ENCODE measurements at places on chromosomes 3 and 15.

- DNase-seq: no peak
These were observed 153.2 kb downstream of the WNT5A start for GRCh38 chr3:55333923-55334322.

- peak; percentile 39 for DNase-seq
These were observed 187.3 kb downstream of the KCNAB1 start for GRCh38 chr3:156307704-156308103.

GRCh38 chr15:81083201-81083600 lies 50.9 kb upstream of the CFAP161 start:
- DNase-seq: no peak

DNA sequence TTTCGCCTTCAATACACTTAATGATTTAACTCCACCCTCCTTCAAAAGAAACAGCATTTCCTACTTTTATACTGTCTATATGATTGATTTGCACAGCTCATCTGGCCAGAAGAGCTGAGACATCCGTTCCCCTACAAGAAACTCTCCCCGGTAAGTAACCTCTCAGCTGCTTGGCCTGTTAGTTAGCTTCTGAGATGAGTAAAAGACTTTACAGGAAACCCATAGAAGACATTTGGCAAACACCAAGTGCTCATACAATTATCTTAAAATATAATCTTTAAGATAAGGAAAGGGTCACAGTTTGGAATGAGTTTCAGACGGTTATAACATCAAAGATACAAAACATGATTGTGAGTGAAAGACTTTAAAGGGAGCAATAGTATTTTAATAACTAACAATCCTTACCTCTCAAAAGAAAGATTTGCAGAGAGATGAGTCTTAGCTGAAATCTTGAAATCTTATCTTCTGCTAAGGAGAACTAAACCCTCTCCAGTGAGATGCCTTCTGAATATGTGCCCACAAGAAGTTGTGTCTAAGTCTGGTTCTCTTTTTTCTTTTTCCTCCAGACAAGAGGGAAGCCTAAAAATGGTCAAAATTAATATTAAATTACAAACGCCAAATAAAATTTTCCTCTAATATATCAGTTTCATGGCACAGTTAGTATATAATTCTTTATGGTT lies at the start of gene CCR5:
TSS of gene CCR5 (plus strand) at position 108 of the 680 bp plus-strand sequence. CDS start 1,957 bp downstream, outside the sequence.
- no peak for DNase-seq

- peak; percentile 74 for DNase-seq
These were observed at the start of gene MITF for GRCh38 chr3:69739204-69740102. MITF (plus strand) TSS chr3:69739464; CDS start chr3:69739598, 134 bp downstream.

DNA sequence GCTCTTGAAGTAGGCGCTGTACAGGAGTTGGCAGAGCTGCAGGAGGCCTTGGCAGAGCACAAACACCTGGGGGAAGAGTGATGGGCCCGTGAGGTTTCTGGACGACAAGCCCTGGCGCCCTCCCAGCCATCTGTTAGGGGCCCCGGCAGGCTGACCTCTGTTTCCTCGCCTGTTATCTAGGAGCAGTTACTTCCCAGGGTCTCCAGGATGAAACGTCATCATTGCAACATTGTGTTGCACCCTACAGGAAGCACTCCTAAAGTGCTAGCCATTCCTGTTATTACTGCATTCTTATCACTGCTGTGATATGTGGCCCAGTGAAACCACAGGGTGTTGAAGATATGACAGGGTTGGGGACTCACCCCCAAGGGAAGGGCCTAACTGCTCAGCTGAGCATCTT lies 50.2 kb downstream of the SLCO2A1 start:
- no peak for DNase-seq

GRCh38 chr15:84889991-84890669 lies 5.7 kb downstream of the SLC28A1 start:
- no peak for DNase-seq

DNA sequence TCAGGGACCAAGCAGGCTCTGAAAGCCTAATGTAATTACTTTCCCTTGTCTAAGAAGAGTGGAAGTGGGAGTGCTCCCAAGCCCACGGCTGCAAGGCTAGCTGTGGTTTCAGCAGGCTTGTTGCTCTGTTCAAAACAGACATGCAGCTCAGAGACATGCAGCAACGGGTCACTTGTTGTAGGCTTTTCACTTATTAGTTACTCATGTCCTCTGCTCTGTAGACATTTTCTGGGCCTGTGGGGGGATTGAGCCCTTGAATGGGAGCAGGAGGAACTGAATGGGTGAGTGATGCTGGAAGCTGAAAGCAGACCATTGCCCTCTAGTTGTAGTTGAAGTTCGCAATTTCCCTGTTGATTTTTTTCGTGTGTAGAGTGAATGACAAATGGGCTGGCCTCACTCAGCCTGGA lies 261.9 kb upstream of the NR2E3 start:
- no peak for DNase-seq

- DNase-seq: no peak
These were observed 125.2 kb upstream of the CCNL1 start for GRCh38 chr3:157285141-157285540.

- no peak for DNase-seq
These were observed 276.4 kb upstream of the TLE3 start for GRCh38 chr15:70374096-70374495.

DNA sequence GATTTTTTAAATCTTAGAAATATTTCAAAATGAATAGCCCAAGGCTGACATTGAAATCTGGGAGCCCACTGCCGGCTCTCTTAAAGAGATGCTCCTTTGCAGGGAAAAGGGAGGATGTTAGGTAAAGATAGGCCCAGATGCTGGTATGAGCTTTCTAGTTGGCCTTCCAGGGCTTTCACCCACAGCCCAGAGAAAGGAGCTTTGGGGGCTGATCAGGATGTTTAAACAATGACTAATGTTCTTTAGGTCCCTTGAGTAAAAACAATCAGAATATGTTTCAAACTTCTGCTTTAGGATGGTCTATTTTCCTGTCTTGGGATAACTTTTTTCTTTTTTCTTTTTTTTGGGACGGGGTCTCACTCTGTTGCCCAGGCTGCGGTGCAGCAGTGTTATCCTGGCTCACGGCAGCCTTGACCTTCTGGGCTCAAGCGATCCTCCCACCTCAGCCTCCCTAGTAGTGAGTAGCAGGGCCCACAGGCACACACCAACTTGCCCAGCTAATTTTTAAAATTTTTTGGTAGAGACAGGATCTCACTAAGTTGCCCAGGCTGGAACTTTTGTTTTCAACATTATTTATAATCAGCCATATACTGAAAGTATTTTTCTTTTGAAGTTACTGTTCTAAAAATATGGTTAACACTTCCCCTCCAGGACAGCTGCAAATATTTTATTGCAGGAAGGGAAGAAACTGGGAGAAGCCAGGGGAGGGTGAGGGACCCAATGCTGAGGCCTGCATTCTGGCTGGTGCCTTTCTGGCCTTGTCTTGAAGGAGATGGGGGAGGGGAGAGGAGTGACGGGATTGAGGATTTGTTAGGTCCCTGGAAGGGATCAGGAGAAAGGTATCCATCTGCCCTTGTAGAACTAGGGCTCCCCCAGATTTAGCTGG lies 70.1 kb downstream of the TRAK1 start:
- no peak for DNase-seq

GRCh38 chr3:136390574-136390973 lies 140.4 kb downstream of the PCCB start:
- DNase-seq: no peak

DNA sequence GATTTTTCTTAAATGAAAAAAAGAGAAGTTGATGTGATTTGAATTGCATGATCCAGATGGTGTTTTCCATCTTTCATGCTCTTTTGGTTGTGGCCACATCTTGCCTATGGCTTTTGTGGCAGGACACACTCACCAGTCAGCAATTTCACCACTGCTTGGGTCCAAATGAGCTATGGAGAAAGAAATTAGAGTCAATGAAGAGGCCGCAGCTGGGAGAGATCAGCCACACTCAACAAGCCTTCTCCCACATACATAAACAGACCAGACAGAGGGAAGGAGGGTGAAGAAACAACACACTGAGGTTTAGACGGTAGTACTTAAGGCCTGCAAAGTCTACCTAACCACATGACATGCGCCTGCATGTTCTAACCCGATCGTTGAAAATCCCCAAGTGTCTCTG lies 110.7 kb upstream of the CDIN1 start:
- peak; percentile 18 for DNase-seq

DNA sequence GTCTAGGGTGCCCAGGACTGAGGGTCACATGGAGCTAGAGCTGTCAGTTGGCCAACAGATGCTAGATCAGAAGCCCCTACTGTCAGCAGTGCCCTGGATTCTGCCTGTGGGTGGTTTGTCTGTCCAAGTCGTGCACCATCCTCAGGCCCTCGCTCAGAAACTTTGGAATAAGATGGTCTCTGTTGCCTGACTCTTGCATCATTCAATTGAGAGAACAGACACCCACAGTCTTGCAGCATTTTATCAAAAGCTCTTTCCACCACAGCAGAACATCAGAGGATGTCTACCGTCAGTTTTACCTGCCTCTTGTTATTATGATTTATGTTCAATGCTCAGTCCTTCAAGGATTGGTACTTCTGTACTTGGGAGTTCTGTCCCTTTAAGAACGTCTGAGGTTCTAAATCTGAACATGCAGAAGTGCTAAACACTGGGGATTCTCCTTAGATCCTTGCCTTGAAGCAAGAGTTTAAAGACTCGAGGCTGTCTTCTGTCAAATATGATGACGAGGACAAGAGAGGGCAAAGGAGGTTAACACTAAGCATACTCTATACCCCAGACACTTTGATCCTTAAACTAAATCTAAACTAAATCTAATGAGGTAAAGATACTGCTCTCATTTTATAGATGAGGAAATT lies 4.8 kb downstream of the AQP9 start:
- DNase-seq: no peak

DNA sequence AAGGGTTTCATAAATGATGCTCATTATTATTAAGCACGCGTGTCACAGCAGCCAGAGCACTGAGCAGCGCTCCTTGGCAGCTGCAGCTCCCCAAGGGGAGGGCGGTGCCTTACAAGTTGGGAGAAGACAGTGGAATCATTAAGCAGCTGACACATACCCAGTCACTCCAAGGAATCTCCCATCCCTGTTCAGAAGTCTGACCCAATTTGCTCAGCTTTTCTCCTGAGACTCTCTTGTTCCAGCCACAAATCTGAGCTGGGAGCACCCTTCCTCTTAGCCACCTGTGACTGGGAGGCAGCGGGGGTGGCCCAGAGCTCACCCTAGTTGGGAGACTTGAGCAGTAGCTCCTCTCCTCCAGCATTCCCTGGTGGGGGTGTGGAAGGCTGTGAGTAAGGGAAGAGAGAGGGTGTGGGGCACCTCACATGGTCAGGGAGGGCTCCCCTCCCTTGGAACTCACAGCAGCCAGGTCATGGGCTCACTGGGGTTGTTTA lies 64.3 kb downstream of the DUT start:
- DNase-seq: no peak

DNA sequence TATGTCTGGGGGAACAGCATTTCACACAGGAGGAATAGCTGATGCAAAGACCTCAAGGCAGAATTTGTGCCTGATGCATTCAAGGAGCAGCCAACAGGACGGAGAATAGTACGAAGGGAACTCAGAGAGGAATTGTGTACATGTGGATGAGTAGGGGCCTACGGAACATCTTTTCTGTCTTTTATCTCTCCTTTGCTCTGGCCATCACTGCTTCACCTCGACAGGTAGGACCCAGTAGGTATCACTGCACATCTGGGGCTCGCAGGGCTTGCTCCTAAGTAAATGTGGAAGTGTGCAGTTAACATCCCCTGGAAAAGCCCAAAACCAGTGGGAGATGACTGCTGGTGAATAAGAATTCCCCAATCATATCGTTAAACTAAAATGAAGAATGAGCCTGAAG lies 56.4 kb upstream of the POU1F1 start:
- no peak for DNase-seq

DNA sequence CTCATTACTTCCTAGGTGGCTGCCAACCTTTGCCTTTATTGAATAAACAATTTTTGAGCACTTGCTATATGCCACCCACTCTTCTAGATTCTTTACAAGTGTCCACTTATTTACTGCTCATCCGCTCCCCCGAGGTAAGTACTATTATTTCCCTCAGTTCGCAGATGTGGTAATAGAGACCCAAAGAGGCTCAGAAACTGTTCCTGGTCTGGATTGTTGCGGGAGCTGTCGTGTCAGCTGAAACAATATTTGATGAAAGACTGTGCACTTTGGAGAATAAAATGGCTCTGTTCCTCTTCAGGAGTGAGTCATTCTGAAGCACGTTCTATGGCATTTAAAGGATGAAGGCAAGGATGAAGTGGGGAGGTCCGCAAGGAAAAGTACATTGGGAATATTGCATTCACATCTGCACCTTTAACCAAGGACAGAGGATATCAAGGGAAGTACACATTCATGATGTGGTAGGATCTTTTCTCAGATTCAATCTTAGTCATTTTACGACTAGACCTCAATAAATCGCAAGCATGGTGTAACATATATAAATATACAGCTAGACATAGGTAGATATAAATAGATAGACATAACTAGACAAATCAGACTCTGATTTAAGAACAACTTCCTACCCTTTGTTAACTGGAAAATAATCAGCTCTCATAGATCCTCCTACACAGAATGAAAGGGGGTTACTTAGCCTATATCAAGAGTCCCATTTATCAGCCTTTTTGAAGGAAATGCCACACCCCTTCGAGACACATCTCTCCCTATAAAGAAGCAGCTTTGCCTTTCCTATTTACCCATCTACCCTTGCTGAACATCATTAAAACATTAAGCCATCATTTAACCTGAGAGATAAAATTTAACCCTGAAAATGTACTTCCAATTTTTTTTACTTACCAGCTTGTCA lies 70.3 kb downstream of the RORA start:
- DNase-seq: no peak

DNA sequence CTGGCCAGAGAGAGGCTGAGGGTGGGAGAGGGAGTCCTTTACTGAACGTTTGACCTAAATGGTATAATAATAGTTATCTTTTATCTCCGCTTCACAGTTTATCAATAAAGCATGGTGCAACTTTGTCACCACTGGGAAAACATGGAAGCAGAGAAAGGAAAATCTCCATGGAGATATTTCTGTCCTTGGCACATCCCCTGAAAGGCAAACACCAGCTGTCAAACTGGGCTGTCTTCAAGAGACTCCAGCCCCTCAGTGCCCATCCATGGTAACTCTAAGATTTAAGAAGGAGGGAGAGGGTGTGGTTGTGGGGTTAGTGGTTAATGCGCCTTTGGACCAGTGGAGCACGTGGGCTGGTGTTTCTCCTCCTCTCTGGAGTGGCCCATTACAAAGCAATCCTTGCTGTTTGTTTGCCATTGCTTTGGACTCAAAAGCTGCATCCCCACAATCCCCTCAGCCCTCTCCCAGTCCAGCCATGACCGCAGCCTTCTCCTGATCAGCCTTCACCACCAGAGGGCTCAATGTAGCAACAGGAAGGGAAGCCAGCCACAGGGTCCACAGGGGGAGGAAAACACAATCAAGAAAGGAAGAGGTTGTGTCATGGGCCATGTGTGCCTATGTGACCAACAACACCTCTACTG lies 38.2 kb upstream of the FAM174B start:
- no peak for DNase-seq

Measured in RCC 7860 (cell line).